Stimulated activated CD4-positive, alpha-beta T cell treated with anti-CD3 and anti-CD28 coated beads, TNF-alpha, amount 100 ng/mL, for 1 hour (primary cell): ENCODE measurements at places on chromosomes 6 and 20.

DNA sequence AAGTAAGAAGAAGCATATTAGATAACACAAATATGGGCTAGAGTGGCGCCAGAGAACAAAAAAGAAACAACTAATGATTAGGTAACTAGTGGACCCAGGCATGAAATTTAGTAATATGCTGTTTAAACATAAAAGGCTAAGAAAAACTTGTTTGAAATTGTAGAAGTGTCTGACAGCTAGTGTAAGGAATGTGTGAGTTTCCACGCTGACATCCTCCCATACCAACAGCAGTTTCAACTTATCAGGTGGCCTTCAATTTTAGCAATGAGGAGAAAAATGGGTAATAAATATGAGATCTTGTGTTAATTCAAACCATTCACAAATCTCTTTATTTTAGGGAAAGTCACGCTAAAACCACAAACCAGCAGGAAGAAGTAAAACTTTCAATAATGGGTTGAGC, 440.2 kb upstream of the FLRT3 start:
- no peak for DNase-seq

DNA sequence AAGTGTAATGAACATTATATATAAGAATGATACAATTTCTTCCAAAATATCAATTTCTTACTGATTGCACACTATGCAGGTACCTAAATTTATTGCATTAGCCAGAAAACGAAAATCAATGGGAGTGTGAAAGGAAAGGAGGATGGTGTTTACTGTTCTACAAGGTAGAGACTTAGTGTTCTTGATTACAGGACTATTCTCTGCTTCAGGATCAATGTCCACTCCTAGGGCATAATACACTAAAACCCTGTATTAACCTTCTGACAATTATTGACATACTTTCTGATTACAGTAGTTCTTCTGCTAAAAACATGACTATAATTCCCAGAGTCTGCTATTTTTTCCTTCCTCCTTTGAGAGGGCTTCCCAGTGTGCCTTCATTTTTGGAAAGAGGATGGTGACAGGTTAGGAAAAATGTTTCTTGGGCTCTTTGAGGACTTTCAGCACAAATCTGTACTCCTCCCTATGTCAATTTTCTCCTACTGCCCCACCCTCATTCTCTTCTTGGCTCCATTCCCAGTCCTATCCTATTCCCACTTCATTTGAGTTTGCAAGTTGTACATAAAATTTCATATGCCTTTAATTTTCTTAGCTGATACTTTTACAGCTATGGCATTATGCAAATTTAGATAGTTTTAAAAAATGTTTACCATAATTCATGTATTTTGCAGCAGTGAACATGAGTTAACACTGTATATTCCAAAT, 278.9 kb downstream of the CENPW start:
- DNase-seq, result no peak

DNA sequence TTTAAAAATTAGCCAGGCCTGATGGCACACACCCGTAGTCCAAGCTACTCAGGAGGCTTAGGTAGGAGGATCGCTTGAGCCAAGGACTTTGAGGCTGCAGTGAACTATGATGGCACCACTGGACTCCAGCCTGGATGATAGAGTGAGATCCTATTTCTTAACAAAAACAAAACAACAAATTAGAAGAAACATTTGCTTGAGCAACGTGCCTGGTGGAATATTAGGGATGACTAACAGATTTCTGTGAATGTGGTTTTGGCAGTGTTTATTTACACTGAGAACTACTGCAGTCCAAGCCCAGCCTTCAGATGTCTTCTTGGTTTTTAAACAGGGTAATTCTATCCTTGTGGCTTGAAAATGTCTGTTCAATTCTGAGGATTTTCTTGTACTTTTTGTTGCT, 9.2 kb downstream of the PPP1R3G start:
- DNase-seq, result no peak

- DNase-seq, result no peak
These were observed 358.2 kb upstream of the ID4 start for GRCh38 chr6:19478992-19479391.
